ENCODE measurements at places on chromosomes 16 and 17. TPM values are rescaled to one million over a fixed set of nuclear protein-coding genes. Genes with fewer than 3 reads are reported as not detected.

Gene HS3ST3B1
- 0.05 TPM for polyA plus RNA-seq

Gene UTS2R
- polyA plus RNA-seq, result not detected

Gene CACNB1
- 1.0 TPM for polyA plus RNA-seq

Gene RAB34
- 4.9 TPM for polyA plus RNA-seq

Data from Purkinje cell (primary cell).